ENCODE measurements at places on chromosomes 4 and X.

DNA sequence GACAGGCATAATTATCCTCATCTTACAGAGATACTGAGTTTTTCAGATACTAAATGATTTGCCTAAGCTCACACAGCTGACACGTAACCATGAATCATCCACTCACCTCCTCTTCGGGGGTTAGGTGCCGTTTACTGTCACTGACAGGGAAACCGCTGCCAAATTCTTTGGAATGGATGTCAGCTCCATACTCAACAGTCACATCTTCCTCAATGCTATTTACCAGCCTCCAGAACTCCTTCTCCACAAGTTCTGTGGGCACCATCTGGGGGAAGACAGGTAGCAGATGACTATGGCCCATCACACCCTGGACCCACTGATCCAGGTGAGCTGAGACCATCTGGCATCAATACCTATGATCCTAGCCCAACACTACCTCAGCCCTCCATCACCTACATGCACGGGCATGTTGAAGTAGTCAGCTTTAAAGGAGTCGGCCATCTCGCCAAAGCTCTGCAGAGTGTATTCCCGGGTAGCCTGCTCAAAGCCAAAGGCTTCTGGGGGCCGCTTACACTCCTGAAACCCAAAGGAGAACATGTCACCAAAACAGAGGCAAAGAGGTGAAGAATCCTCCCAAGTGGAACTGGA, 13.5 kb downstream of the KDM5C start:
- DNase-seq: no peak

DNA sequence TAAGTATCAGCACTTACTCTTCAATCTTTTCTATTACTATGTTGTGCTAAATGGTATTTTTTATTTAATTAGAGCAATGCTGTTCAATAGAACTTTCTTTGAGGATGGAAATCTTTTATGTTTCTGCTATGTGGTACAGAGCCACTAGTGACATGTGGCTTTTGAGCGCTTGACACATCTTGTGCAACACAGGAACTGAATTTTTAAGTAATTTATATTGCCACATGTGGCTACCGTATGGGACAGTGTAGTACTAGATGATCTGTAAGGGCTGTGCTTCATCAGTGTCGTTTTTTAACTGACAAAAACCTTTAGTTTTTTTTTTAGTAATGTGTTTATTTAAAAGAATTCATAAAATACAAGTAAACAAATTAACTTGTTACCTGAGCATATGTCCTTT, 22.4 kb downstream of the HPRT1 start:
- DNase-seq: no peak

GRCh38 chrX:148069759-148070503, 88.8 kb downstream of the FMR1NB start:
- DNase-seq: no peak

DNA sequence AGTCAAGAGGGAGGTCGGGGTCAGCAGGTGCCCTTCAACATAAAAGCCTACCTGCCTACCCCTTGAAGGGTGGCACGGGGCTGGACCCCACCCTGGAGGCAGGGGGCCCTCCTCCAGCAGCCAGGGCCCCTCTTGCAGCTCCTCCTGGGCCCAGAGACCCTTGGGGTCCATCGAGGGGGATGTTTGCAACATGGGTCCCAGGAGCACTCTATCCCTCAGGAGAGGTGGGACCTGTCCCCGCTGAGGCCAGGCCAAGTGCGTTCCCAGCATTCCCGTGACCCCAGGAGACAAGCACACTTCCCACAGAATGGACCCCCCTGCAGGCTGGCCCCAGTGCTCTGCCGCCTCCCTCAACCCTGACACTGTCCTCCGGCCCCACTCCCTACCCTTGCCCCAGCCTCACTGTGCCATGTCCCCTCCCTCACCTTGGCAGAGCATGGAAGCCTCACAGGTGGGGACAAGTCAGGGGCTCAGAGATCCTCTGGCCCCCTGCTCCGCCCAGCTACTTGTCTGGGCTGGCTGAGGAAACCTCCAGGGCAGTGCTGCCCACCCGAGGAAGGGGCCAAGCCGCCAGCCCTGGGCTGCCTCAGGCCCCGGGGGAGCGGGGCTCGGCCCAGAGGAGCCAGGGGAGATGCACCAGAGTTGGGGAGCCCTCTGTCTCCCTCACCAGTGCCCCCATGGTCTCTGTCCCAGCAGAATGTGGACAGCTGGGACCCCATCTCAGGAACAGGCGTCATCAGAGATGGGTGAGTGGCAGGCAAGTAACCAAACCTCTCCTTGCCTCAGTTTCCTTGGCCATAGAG, 2.2 kb downstream of the MXD4 start:
- DNase-seq: no peak

GRCh38 chr4:73917081-73917501, 47.9 kb downstream of the CXCL1 start:
- no peak for DNase-seq

GRCh38 chrX:103356858-103357257, 552 bp downstream of the TCEAL9 start:
- peak; percentile 44 for DNase-seq

GRCh38 chrX:125757794-125758564, 408.1 kb downstream of the DCAF12L2 start:
- no peak for DNase-seq

- no peak for DNase-seq
These were observed 4.6 kb upstream of the GRID2 start for GRCh38 chr4:92299152-92299551.

DNA sequence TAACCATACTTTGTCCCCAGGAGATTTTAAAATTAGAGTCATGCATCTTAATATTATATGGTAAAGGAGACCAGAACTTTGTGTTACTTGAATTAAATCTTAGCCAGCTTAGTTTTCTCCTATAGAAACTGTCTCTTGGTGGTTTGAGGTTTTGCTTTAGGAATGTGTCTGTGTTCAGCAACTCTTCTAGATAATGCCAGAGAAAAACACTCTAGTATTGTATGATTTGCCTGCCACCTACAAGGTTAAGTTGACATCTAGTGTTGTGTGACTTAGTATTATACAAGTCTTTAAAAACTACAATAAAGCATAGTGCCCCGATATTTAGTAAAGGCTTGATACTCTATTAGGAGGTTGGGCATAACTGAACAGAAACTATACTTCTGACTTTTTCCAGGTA, 2.1 kb downstream of the UGT8 start:
- no peak for DNase-seq

GRCh38 chrX:49237060-49237459, 1.8 kb downstream of the CCDC22 start:
- DNase-seq: no peak

DNA sequence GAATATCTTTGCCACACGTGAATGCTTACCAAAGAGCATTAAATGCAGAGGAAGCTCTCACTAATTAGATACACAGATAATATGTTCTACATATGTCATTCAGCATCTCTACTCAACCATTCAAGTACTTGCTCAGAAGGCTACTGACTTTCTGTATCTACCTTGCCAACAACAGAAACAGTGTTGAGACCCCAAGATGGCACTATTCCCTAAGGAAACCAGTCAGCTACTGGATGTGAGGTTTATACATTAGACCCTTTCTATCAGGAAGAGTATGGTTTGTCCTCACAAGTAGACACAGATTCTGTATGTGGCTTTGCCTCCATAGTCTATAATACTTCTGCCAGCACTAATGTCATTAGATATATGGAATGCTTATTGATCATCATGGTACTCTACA, 443.9 kb upstream of the INTU start:
- DNase-seq: no peak

DNA sequence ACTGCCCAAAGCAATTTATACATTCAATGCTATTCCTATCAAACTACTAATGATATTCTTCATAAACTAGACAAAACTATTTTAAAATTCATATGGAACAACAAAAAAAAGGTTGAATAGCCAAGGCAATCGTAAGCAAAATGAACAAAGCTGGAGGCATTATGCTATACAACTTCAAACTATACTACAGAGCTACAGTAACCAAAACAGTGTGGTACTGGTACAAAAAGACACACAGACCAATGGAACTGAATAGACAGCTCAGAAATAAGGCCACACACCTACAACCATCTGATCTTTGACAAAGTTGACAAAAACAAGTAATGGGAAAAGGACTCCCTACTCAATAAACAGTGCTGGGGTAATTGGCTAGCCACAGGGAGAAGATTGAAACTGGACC, 67.0 kb downstream of the FGF16 start:
- no peak for DNase-seq

DNA sequence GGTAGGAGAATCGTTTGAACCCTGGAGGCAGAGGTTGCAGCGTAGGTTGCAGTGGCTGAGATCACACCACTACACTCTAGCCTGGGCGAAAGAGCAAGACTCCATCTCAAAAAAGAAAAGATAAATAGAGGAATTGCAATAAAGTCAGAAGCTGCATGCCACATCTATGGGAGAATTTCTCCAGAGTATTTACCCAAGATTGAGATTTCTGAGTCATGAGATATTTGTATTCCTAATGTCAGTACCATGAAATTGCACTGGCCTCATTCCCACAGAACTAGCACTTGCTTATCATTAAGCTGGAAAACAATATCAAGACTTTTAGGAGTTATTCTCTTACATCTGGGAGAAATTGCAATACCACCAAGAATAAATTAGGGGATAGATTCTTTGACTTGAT, 37.4 kb downstream of the ASIC5 start:
- DNase-seq: no peak

- DNase-seq: no peak
These were observed 176.9 kb upstream of the DCAF8L1 start for GRCh38 chrX:28158019-28158777.

GRCh38 chrX:137072396-137072795, 38.6 kb upstream of the GPR101 start:
- no peak for DNase-seq

DNA sequence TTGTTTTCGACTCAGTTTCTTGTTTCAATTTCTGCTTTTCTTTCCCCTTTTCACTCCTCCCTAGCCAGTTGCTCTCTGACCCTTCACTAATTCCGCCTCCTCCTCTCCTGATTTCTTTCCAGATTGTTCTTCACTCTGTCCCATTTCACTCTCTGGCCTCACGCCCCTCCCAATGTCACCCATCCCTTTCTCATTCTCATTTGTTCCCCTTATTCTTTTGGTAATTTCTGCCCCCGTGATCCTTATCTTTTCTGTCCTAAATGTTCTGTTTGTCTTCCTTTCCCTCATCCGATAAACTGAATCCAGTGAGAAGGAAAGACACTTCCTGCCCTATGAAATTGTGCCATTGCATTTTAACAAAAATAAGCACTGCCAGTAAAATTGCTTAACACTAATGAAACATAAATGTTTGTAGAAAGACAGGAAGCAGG, 94.5 kb upstream of the RASGEF1B start:
- no peak for DNase-seq

GRCh38 chrX:16188687-16189086, 21.4 kb downstream of the MAGEB17 start:
- no peak for DNase-seq

DNA sequence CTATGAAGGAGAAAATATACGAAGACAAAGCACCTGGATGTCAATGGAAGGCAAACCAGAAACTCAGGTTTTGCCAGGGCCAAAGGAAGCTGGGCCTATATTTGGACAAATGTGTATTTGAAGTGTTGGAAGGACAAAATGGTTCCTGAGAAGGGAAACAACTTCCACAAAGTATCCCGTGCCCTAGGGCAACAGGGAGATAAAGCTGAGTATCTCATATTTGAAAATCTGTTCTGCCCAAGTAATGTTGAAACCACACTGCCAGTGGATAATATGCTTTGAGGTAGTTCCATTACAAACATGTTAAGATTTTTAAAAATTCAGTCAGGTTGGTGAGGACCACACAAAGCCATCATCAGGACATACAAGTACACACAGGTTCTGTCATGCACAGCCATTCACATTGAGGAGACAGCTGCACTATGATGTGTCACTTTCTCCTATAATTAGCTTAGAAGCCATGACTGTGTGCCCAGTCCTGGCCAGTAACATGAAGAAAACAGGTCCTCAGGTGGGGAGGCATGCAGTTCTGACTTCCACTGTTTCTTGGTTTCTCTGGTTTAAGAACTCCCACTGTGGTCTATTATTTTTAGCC, 116.4 kb downstream of the PWWP3B start:
- no peak for DNase-seq

- DNase-seq: no peak
These were observed 231.3 kb upstream of the CT83 start for GRCh38 chrX:116694046-116694445.

GRCh38 chr4:140753329-140753728, 2.9 kb downstream of the TBC1D9 start:
- DNase-seq: no peak

DNA sequence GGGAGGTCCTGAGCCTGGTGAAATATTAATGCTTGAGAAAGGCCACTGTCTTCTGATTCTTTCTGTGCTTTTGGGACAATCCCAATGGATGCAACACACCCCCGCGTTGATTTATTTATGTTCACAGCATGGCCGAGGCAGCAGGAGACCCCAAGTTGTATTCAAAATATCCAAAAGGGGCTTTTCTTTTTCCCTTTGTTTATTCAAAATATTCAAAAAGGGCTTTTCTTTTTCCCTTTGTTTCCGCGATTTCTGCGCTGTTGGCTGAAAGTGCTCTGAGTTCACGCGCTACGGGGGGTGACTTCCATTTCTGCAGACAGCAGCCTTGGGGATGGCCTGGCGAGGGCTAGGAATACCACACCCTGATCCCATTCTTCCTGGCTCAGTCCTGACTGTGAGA, 59.5 kb upstream of the PPP2R3B start:
- no peak for DNase-seq

Data from liver (tissue), 10 donors.